Natural killer cell (primary cell): ENCODE measurements at places on chromosomes 7 and 10.

DNA sequence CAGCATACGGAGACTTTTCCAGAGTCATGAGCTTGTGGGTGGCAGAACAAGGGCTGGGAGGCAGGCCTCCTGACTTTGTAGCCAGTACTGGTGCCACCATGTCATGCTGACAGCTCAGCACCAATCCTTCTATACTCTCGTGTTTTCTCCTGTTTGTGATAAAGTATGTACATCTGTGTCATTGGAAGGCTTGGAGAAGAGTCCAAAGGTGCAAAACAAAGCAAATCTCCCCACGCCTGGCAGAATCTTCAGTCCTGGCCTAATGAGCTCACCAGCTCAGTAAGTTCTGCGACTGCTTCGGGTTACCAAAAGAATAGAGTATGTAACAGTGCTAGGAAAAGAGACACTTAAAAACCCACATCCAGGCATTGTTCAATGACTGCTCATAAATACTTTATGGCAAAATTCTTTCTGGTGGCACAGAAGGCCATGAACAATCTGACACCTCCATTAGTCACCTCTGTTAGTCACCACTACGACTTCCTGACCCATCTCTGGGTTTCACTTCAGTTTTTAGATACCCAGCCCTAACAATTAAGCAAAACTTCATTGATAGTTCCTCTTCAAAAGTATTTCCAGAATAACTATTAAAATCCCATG lies 24.5 kb downstream of the STEAP1 start:
- no peak overlapping the region for H3K27ac ChIP-seq
- DNase-seq = peak; percentile 13
- H3K27me3 ChIP-seq = no peaks in the 10 kb centered on the region
- H3K4me1 ChIP-seq = peaks cover 4% of the 10 kb centered on the region
- no peaks in the 10 kb centered on the region for H3K36me3 ChIP-seq

GRCh38 chr7:156984174-156984891 lies 26.1 kb downstream of the MNX1 start:
- H3K4me3 ChIP-seq = no peak overlapping the region
- no peaks in the 10 kb centered on the region for H3K27me3 ChIP-seq
- no peaks in the 10 kb centered on the region for H3K4me1 ChIP-seq
- no peak for DNase-seq

DNA sequence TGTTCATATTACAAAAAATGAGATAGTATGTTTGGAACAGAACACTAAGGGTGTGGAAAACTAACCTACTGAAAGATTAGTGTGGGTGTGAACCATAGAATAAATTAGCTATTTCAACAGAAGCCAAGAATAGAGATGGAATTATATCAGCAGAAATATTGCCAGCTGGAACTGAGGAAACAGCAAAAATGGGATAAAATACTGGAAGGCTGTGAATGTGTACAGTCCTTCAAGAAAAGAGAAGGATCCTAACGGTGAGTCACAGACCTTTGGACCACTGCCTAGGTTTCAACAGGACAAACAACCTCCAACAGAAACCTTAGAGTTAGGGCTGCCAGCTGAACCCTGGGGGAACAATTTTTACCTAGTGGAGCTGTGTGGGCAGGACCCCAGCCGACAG lies 395.0 kb downstream of the ZWINT start:
- DNase-seq = no peak
- no peak overlapping the region for H3K4me3 ChIP-seq
- no peaks in the 10 kb centered on the region for H3K27me3 ChIP-seq
- no peaks in the 10 kb centered on the region for H3K36me3 ChIP-seq
- no peak overlapping the region for H3K27ac ChIP-seq

DNA sequence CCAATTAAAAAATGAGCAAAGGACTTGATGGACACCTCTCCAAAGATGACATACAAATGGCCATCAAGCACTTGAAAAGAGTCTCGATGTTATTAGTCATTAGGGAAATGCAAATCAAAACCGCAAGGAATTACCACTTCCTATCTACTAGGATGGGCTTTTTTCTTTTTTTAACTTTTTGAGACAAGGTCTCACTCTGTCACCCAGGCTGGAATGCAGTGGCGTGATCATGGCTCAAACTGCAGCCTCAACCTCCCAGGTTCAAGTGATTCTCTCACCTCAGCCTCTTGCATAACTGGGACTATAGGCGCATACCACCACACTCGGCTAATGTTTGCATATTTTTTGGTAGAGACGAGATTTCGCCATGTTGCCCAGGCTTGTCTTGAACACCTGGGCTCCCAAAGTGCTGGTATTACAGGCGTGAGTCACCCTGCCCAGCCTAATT lies 13.6 kb downstream of the NKX1-2 start:
- no peaks in the 10 kb centered on the region for H3K27me3 ChIP-seq
- DNase-seq = no peak
- H3K27ac ChIP-seq = no peak overlapping the region
- H3K36me3 ChIP-seq = no peaks in the 10 kb centered on the region

- H3K4me3 ChIP-seq = no peak overlapping the region
- peaks cover 22% of the 10 kb centered on the region for H3K4me1 ChIP-seq
Measured at GRCh38 chr7:128833148-128833945, 3.1 kb downstream of the FLNC start.

DNA sequence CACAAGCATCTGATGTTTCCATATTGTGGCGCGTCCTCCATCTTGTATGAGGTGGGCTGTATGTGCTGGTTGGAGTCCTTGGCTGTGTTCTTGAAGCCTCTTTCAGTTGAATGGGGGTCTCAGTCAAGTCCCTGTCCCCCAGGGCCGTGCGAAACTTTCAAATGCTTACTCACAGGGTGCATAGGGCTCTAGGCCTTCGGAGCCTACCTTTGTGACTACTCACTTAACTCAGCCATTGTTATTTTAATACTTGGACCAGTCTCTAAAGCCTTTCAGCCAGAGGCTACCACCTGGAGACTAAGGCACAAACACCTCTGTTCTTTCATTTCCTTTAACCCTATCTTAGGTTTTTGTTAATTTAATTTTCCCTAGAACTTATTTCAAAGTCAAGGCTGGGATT lies 785.9 kb downstream of the GATA3 start:
- no peak overlapping the region for H3K27ac ChIP-seq
- no peak overlapping the region for H3K4me3 ChIP-seq
- no peaks in the 10 kb centered on the region for H3K27me3 ChIP-seq
- no peaks in the 10 kb centered on the region for H3K4me1 ChIP-seq
- no peak for DNase-seq

- no peak overlapping the region for H3K27ac ChIP-seq
- H3K4me3 ChIP-seq = no peak overlapping the region
- H3K4me1 ChIP-seq = no peaks in the 10 kb centered on the region
- peaks cover 5% of the 10 kb centered on the region for H3K36me3 ChIP-seq
- DNase-seq = no peak
- H3K27me3 ChIP-seq = no peaks in the 10 kb centered on the region
Measured at GRCh38 chr10:24605141-24605540, 118.5 kb downstream of the ARHGAP21 start.
